ENCODE measurements at places on chromosomes 3 and 15. TPM values are rescaled to one million over a fixed set of nuclear protein-coding genes. Genes with fewer than 3 reads are reported as not detected.

Gene TMEM158
- 0.76 TPM for total RNA-seq

Gene ACOX2
- total RNA-seq: 8.1 TPM

Gene IQCF5
- total RNA-seq: not detected

Gene WDR76
- 4.7 TPM for total RNA-seq

Gene MUSTN1
- 6.8 TPM for total RNA-seq

Gene MESP2
- total RNA-seq: not detected

Gene PDCD10
- total RNA-seq: 74.6 TPM

Gene SERPINI2
- 0.93 TPM for total RNA-seq

Gene CPLX3
- 47.7 TPM for total RNA-seq

Gene CHRNA7
- total RNA-seq: 5.8 TPM

All from spleen (tissue), 13 donors.